NT2/D1 (cell line): ENCODE measurements at places on chromosomes 6 and 20.

DNA sequence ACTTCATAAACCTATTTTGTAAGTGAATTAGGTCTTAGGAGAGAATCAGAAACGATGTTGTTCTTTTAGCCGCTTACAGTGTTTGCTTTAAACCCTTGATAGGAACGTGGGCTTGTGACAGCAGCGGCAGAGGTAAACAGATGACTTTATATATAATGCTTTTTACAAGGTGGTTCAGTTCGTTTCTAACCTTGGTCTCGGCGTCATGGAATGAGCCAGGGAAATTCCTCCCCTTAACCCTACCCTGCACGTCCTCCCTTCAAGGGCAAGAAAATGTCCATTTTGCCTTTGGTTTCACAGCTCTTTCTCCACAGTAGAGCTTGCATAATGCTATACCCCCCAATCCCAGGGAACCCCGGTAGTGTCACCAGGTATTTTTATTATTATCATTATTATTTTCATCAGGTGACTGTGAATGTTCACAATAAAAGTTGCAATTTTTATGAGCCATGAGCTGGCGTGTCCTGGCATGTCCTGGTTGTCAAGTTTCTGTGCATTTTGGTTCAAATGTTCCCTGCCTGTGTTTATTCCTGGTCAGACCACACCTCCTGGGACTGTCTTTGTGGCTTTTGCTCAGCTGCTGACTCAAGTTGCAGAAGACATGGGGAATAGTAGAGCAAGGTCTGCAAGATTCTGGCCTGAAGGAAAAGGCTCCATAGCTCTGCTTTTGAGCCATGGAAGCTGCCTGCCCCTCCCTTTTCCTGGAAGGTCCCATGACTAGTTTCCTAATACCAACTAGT lies 112.8 kb upstream of the BMP2 start:
- DNase-seq = no peak

GRCh38 chr6:140082867-140083297 lies 708.4 kb upstream of the CITED2 start:
- no peak for DNase-seq

- no peak for DNase-seq
Measured at GRCh38 chr20:37336369-37337207, 9.4 kb upstream of the SRC start.

GRCh38 chr6:36691612-36692011 lies 6.0 kb upstream of the RAB44 start:
- DNase-seq = no peak

GRCh38 chr6:159639721-159640120 lies 53.3 kb downstream of the SOD2 start:
- no peak for DNase-seq

GRCh38 chr6:18248698-18249097 lies 15.6 kb downstream of the DEK start:
- no peak for DNase-seq

DNA sequence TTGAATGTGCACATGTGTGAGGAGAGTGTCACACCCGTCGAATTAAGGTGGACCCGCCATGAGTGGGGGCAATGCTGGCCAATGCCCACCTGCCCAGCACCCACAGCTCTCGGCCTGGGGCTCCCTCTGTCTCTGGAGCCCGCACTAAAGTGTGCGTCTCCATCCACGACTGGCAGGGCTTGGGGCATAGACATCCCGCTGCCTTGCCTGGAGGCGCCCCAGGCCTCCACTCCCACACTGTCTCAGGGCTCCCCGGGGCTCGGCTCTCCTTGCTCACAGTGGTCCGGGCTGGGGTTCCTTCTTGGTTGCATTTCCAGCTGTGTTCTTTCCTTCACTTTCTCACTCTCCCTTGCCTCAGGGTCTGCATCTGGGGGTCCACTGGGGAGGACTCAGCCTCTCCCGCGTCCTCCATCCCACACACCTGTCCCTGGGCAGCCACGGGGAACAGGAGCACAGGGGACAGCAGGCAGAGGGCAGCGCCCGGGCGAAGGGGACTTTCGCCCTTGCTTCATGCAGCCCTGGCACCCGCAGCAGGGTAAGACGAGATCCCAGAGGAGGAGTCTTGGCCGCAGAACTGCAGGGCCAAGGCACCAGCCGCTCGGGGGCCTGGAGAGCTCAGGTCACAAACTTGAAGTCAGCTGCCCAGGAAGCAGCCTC lies 20.1 kb upstream of the MRGBP start:
- DNase-seq = no peak

- DNase-seq = no peak
Measured at GRCh38 chr6:31681135-31681671, 336 bp upstream of the LY6G5C start.

GRCh38 chr6:68756454-68757375 lies 121.6 kb downstream of the ADGRB3 start:
- DNase-seq = no peak

DNA sequence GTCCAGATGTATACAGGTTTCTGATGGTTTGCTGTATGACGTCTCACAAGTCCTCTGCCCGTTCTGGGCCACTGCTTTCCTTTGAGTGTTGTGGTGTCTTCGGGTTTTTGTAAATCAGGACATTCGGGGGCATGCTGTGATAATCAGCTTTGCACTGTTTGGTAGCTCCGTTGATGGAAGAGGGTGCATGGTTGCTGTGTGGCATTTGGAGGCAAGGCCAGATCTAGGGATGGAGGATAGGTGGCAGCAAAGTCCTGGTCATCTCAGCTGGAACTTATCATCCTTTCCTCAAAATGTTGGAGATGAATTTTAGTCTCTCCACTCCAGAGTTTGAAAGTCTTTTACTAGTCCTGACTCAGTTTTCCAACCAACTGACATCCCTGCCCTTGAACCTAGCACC lies 91.0 kb downstream of the SCP2D1 start:
- DNase-seq = no peak

DNA sequence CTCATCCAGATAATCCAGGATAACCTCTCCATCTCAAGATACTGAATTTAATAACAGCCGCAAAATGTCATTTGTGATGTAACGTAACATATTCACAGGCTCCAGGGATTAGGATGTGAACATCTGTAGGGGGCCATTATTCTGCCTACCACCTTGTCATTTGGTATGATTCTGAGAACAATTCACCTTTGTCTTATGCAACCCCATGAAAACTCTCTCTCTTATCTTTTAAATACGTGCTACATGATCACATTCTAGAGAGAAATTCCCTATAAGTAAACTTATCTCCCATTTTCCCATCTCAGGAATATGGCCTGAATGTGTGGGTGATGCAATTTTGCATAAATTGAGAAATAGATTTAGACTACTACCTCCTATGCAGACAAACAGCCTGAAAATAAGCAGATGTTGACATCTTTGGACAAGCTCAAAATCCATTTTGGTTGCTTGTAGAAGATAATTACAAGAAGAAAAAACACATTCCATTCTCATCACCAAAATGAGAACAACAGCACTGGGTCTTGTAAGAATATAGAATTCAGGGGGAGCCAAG lies 255.4 kb upstream of the STXBP5 start:
- no peak for DNase-seq
